Cardiac fibroblast (primary cell): ENCODE measurements at places on chromosomes 1 and 21.

GRCh38 chr1:184641894-184642293, 112.8 kb downstream of the EDEM3 start:
- no peak for DNase-seq

GRCh38 chr1:27430903-27431600, 38.6 kb downstream of the GPR3 start:
- DNase-seq = peak; percentile 31

GRCh38 chr21:19237608-19238007, 834.0 kb upstream of the TMPRSS15 start:
- no peak for DNase-seq

DNA sequence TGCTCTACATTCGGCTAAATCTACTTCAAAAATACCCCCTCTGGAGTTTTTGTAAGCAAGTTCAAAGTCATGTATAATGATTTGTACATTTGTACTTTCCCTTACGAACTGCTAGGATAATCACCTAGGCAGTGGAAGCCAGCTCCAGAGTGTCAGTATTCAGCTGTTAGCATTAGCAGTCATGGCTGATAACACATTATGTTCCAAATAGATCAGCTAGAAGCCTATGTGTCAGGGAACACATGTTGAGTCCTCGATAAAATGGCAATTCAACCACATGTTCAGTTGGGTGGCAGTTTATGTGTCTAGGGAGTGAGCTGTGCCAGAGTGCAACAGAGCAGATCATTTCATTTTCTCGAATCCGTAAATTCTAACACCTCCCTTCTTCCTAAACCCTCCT, 65.8 kb upstream of the KRTAP11-1 start:
- DNase-seq = no peak

- peak; percentile 54 for DNase-seq
Observed at GRCh38 chr1:26239936-26240335, 5.9 kb downstream of the CEP85 start.

GRCh38 chr1:97778718-97779117, 142.1 kb downstream of the DPYD start:
- DNase-seq = peak; percentile 28

DNA sequence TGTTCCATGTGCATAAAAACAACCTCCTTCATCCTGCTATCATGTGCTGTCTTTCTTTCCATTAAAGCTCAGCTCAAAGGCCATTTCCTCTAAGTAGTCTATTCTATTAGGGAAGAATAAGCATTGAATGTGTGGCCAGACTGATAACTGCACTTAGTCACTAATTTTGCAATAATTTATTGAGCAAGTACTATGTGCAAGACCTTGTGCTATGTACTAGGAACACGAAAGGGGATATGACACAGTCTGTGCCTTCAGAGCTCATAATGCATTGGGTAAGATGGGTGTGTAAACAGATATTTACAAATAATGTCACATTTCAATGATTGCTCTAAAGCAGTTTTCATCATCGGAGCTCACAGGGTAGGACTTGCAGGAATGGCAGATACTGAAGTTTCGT, 54.2 kb downstream of the NMNAT2 start:
- DNase-seq = peak; percentile 93

- no peak for DNase-seq
Observed at GRCh38 chr1:4346131-4346530, 308.3 kb upstream of the AJAP1 start.

DNA sequence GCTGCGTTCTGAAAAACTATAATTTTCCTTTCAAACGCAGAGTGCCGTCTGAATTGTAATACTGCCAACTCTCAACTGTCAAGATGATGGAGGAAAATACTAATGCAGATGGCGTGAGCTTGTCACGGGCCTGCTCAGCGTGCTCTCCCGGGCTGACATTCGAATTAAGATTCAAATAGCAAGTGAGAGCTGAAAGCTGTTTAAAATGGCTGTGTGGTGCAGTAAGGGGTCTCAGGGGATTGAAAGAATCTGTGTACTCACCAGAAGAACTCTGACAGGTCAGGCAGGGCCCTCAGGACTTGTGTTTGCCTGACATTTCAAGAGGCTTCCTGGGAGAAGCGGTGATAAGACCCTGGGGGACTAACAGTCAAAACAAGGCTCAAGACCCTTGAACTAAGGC, 33.1 kb downstream of the ZMYND12 start:
- peak; percentile 17 for DNase-seq

DNA sequence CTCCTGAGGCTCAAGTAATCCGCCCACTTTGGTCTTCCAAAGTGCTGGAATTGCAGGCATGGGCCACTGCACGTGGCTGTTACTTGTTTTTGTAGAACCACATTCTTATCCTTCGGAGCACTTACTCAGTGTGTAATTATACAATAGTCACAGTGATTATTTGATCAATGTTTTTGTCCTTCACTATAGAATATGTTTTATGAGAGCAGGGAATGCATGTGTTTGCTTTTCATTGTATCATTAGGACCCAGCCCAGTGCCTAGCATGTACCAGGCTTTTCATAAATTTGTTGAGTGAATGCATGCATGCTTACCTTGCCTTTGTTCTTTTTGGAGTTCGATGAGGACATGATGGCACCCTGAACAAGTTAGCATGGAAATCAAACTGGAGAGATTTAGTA, 5.8 kb downstream of the SZT2 start:
- DNase-seq = no peak

GRCh38 chr1:183685112-183685713, 32.1 kb upstream of the APOBEC4 start:
- DNase-seq = peak; percentile 77

GRCh38 chr1:25222606-25223005, 9.7 kb downstream of the SYF2 start:
- no peak for DNase-seq

GRCh38 chr1:229643996-229644745, 18.1 kb downstream of the URB2 start:
- DNase-seq = no peak
